Activated CD4-positive, alpha-beta T cell treated with anti-CD3 and anti-CD28 coated beads for 36 hours (primary cell): ENCODE measurements at places on chromosomes 6 and 20. TPM values are rescaled to one million over a fixed set of nuclear protein-coding genes. Genes with fewer than 3 reads are reported as not detected.

Gene SLC16A10
- 6.2 TPM for total RNA-seq

Gene TINAG
- total RNA-seq: not detected

Gene IER3
- 196 TPM for total RNA-seq

Gene DTD1
- 54.6 TPM for total RNA-seq

Gene CALHM4
- total RNA-seq: not detected

Gene ADGRB3
- total RNA-seq: not detected

Gene OPRM1
- not detected for total RNA-seq

DNA sequence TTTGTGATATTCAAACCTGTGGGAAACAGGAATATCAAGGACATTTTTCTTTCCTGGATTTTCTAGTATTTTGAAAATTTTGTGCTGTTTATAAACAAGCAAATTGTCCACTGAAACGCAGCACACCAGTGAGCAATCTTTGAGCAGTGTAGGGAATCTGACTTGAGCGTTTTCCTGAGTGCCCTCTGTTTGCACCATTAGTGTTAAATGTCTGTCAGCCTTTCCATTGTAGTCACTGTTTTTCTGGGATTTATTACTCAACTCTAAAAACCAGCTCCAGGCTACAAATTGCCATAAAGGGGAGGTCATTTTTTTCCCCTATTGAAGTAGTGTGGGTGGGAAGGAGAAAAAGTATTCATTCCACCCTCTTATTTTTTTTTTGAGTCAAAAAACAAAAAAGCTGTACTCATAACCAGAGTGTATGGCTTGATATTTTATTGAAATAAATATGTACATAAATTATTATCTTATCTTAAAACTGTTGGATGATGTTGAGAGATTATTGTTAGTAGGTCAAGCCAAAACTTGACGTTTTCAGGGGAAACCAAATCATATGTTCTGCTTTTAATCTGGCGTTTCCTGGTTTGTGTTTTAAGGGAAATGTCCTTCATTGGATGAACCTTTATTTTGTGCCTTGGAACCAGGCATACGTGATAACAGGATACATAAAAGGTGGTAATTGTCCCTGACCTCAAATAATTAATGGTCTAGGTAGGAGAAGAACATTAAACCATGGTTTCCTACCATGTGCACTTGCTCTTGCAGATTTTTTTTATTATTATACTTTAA is 51.8 kb downstream of the TSHZ2 start:
- peak overlapping the region; percentile 97 for H3K27ac ChIP-seq
- no peak overlapping the region for H3K4me3 ChIP-seq
- H3K4me1 ChIP-seq: peaks cover 79% of the 10 kb centered on the region
- H3K36me3 ChIP-seq: peaks cover 34% of the 10 kb centered on the region

DNA sequence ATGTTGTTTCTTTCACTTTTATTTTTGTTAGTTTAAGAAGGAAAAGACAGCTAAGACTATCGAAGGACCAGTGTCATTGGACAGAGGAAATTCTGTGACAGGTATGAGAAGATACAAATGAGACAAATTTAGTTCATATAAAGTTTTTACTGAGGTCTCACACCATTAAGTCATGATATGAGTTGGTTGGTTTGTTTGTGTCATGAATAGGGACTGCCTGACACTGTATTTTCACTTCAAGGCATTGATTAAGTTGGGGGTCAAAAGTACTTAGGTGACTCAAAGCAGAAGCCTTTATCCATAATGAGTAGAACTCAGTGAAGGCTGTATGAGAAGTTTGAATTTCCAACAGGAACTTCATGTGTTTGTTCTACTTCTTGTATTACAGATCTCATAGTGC is 21.3 kb upstream of the HIVEP2 start:
- H3K36me3 ChIP-seq: no peaks in the 10 kb centered on the region
- H3K4me1 ChIP-seq: no peaks in the 10 kb centered on the region
- H3K4me3 ChIP-seq: no peak overlapping the region

DNA sequence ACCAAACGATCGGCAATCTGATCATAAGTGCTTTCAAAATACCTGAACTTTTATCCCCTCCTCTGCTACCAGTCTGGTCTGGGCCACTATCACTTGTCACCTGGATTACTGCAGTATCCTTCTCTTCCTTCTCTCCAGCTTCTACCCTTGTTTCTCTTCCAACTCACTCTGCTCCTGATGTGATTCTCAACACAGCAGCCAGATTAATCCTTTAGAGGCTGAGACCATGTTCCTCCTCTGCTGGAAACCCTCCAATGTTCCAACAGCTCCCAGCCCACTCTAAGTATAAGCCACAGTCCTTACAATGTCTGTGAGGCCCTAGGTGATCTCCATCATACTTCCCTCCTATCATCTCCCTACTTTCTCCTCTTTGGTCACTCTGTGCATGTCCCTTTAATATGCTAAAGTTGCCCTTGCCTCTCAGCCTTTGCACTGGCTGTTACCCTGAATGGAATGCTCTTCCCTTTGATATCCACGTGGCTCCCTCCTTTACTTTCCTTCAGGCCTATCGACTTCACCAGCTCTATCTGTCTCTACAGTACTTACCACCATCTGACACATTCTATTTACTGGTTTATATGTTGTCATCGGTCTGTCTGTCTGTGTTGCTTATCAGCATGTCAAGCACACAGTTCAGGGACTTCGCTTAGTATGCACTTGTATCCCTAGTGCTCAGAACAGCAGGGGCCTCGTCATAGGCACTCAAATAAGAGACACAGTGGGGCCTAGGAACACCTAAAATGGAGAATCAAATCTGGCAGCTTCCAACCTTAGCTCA is 35.0 kb upstream of the RNF24 start:
- no peaks in the 10 kb centered on the region for H3K27me3 ChIP-seq
- H3K4me1 ChIP-seq: no peaks in the 10 kb centered on the region
- H3K36me3 ChIP-seq: no peaks in the 10 kb centered on the region

DNA sequence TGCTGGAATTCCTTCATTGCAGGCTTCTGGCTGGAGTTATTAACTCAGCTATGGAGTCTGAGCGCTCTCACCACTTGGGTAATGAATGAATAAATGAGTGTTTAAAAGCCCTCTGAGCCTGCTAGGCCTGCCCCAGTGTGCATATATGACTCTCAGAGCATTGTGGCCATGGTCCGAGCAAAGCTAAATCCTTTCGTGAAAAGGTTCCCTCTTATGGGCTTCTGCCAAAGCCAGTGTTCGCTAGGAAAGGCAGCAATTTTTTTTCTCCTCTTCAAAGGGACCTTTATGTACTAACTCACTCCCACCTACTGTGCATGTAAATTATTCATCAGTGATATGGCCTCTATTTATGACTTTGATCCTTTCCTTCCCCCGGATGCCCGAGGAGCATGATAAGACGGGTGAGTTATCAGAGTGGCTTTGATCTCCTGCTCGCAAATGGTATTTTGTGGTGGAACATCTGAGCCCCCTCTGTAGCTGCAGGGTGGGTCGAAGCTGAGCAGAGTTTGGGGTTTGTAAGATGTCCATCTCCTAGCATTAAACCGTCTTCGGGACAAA is 88.6 kb downstream of the LINC00237 start:
- DNase-seq: no peak
- no peaks in the 10 kb centered on the region for H3K4me1 ChIP-seq
- no peak overlapping the region for H3K4me3 ChIP-seq
- H3K27ac ChIP-seq: no peak overlapping the region
- no peaks in the 10 kb centered on the region for H3K36me3 ChIP-seq
- peaks cover 47% of the 10 kb centered on the region for H3K27me3 ChIP-seq

DNA sequence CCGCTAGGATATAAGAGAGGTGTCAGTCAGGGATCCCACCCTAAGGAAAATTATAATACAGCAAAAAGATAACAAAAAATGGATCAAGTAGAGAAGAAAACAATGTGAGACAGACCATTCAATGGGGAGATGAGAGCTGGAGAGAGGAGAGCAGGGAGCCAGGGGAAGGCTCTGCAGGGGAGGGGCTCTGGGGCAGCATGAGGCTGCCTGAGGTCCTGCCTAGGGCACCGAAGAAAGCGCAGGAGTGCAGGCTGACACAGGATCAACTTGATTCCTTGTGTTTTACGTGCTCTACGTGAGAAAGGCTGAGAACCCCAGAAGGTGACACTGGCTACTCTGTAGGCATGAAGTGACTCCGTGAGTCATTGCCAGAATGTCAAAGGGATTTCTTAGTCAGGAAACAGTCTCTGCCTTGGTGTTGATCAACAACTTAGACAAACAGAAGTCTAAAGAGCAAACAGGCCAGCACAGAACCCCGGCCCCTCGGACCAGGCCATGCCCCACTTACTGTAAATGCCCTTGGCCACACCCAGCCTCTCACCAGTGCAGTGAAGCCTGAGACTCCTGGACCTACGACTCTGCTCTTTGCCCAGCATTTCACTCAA is 290.1 kb upstream of the PRDM1 start:
- no peak for DNase-seq
- no peaks in the 10 kb centered on the region for H3K36me3 ChIP-seq
- H3K4me3 ChIP-seq: no peak overlapping the region
- peaks cover 2% of the 10 kb centered on the region for H3K27me3 ChIP-seq
- H3K4me1 ChIP-seq: peaks cover 45% of the 10 kb centered on the region

DNA sequence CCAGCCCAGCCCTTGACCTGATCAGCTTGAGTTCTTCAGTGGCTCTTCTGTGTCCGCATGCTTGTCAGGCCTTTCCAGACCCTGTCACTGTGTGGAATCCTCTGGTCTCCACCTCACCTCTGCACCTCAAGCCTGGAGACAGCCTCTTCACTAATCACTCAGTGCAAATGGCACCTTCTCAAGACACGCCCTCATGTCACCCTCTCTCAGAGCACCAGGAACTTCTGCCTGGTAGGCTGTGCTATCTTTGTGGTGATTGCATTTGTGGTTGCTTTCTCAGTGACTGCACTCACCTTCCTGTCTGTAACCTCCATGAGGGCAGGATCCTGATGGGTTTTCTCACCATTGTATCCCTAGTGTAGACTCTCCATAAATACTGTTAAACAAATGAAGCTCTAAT is 435.2 kb upstream of the CDH4 start:
- H3K27me3 ChIP-seq: peaks cover 17% of the 10 kb centered on the region
- no peaks in the 10 kb centered on the region for H3K36me3 ChIP-seq
- no peak for DNase-seq
- peaks cover 9% of the 10 kb centered on the region for H3K4me1 ChIP-seq

GRCh38 chr6:112223070-112223861 is 31.1 kb downstream of the LAMA4 start:
- peaks cover 16% of the 10 kb centered on the region for H3K27me3 ChIP-seq
- H3K4me3 ChIP-seq: no peak overlapping the region
- no peak overlapping the region for H3K27ac ChIP-seq
- no peak for DNase-seq
- H3K36me3 ChIP-seq: no peaks in the 10 kb centered on the region
- no peaks in the 10 kb centered on the region for H3K4me1 ChIP-seq

GRCh38 chr20:35954907-35955251 is 577 bp upstream of the SCAND1 start:
- peak overlapping the region; percentile 97 for H3K4me3 ChIP-seq
- peaks cover 8% of the 10 kb centered on the region for H3K36me3 ChIP-seq
- peaks cover 11% of the 10 kb centered on the region for H3K4me1 ChIP-seq
- H3K27me3 ChIP-seq: no peaks in the 10 kb centered on the region
- DNase-seq: no peak

DNA sequence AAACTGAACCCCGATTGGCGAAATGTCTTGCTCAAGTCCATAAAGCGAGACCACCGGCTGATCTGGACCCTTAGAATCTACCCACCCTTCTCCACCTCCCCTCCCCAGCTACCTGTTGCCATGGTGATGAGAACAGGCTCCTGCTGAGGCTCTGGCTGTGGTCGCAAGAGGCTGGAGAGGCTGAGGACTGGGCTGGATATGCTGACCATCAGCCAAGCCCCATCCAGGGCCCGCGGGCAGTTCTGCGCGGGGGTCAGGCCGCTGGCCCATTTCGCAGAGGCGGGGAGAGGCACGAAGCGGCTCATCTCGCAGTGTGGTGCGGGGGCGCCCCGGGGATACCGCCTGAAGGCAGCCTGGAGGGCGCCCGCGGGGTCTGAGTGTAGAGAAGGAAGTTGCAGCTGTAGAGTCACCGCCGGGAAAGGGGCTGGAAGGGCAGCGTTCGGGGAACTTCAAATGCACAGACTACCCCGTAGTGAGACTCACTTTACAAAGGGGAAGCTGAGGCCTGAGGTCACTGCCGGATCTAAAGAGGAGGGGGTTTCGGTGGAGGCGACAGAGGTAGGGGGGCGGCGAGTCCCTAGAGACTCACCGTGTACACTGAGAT is 671 bp downstream of the TAPBP start:
- H3K27ac ChIP-seq: peak overlapping the region; percentile 98
- peak overlapping the region; percentile 99 for H3K4me3 ChIP-seq
- DNase-seq: peak; percentile 79
- H3K27me3 ChIP-seq: no peaks in the 10 kb centered on the region
- peaks cover 38% of the 10 kb centered on the region for H3K36me3 ChIP-seq

- DNase-seq: no peak
- peaks cover 4% of the 10 kb centered on the region for H3K27me3 ChIP-seq
- H3K4me1 ChIP-seq: no peaks in the 10 kb centered on the region
- H3K27ac ChIP-seq: no peak overlapping the region
- no peak overlapping the region for H3K4me3 ChIP-seq
Measured at GRCh38 chr6:132936646-132937045, 122.3 kb downstream of the RPS12 start.

DNA sequence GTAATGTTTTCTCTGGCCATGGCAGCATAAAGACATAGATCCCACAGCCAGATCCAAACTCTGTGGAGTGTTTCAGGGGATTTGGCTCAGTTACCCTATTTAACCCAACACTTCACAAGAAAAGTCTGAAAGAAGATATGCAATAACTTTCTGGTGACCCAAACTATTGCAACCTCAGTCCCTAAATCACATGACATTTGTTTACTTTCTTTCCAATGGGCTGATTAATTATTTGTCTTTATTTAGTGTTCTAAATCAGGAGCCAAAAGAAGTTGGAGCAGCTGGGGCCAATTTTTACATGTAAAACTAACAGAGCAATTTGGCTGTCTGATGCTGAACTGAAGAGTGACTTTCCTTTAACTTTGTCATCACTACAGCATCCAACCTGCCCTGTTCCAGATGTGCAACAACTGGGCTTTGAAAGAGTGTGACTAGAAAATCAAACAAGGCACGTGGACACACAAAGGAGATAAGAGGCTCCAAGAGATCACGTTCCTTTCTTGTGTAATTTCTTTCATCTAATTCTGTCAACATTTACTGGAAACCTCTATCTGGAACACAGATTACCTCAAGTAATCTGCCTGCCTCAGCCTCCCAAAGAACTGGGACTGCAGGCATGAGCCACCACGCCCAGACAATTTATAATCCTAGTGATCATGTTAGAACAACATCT is 90.8 kb downstream of the TRMT11 start:
- H3K27ac ChIP-seq: no peak overlapping the region
- DNase-seq: no peak
- no peaks in the 10 kb centered on the region for H3K4me1 ChIP-seq
- no peak overlapping the region for H3K4me3 ChIP-seq
- peaks cover 10% of the 10 kb centered on the region for H3K36me3 ChIP-seq
- H3K27me3 ChIP-seq: no peaks in the 10 kb centered on the region

- peaks cover 33% of the 10 kb centered on the region for H3K4me1 ChIP-seq
- peak overlapping the region; percentile 16 for H3K4me3 ChIP-seq
- no peak overlapping the region for H3K27ac ChIP-seq
- no peaks in the 10 kb centered on the region for H3K27me3 ChIP-seq
Measured at GRCh38 chr6:35474131-35474941, 6.1 kb downstream of the RPL10A start.

GRCh38 chr6:87848616-87849015 is 146.6 kb upstream of the AKIRIN2 start:
- peaks cover 12% of the 10 kb centered on the region for H3K27me3 ChIP-seq
- H3K36me3 ChIP-seq: no peaks in the 10 kb centered on the region
- H3K4me1 ChIP-seq: no peaks in the 10 kb centered on the region
- H3K27ac ChIP-seq: no peak overlapping the region
- no peak overlapping the region for H3K4me3 ChIP-seq
